NCI-H1417 (cell line): ENCODE measurements at places on chromosomes 7 and 10.

DNA sequence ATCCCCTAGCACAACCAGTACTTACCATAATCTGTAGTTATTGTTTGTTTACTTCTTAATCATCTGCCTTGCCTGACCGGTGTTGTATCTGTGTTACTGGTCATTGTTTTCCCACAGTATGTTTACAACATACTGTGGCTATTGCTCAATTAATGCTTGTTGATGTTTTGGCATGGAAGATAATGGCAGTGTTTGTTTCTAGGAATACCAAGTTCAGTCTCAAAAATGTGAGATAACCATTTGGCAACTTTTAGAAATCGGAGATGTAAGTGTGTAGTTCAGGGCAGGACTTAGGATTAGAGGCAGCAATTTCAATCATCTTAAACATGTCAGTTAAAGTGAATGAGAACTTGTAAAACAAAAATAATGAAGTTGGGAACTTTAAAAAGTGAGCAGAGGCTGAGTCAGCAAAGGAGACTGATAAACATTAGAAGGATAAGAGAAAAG, 8.2 kb downstream of the MINDY3 start:
- no peak for DNase-seq

DNA sequence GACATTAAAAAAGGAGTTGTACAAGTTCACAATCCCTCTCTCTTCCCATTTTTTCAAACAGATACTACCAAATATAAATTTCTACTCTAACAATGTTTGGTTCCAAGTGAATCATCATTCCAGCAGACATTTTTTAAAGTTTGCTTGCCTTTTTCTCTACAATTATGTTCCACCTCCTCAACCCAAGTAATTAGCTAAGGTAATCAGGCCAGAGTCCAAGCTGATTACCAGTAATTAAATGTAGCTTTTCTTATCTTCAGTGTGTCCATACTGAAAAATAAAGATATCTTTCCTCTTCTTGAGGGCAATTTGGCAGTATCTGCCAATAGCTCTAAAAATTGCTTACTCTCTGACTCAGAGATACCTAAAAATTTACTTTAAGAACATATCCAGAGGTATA, 126.0 kb downstream of the ITGB8 start:
- no peak for DNase-seq

DNA sequence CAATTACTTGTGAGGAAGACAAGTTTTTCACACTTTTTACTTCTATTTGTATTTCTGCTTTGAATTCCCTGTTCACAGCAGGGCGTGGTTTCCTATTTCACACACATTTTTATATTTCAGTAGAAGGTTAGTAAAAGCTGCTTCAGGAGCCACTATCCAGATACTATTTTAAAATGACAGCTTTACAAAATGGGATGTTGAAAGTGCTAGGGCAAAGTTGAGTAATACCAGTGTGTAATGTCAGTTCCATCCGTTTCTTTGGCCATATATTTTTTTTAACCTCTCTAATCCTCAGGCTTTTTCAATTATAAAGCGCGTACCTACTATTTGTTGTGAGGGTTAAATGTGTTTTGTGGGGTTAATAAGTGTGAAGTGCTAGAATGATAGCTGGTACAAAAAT, 276.6 kb downstream of the GPR158 start:
- DNase-seq: no peak

DNA sequence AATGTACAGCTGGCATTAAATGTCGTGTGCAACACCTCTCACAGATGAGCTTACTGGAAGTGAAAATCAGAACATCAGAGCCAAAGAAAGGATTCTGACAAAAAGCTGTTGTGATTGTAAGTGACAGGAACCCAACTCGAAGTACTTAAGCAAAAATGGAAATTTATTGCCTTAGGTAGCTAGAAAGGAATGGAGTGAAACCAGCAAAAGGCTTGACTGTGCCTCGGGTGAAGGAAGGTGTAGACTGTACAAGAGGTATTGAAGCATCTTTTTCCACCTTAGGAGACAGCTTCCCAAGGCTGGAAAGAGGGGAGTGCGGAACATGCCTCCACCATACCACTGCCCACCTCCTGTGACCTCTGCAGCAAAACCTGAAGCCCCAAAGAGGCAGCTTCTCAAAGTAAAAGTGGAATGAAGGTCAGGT, 27.3 kb upstream of the ITGB1 start:
- DNase-seq: no peak

DNA sequence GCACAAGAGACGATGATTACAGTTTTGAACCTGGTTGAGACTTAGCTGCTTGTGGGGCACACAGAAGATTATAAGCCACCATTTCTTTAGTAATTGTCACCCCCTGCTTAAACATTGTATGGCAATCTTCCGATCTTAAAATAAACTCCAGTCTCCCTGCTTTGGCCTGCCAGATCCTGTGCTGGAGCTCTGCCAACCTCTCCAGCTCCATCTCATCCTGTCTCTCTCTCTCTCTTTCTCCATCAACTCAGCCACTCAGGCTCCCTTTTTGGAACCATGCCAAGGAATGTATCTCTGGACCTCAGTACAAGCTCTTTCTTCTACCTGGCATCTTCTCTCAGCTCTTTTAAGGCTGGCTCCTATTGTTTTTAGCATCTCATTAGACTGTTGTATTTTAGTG, 1053.2 kb downstream of the REEP3 start:
- DNase-seq: peak; percentile 68
